ENCODE measurements at places on chromosomes 2 and 18.

DNA sequence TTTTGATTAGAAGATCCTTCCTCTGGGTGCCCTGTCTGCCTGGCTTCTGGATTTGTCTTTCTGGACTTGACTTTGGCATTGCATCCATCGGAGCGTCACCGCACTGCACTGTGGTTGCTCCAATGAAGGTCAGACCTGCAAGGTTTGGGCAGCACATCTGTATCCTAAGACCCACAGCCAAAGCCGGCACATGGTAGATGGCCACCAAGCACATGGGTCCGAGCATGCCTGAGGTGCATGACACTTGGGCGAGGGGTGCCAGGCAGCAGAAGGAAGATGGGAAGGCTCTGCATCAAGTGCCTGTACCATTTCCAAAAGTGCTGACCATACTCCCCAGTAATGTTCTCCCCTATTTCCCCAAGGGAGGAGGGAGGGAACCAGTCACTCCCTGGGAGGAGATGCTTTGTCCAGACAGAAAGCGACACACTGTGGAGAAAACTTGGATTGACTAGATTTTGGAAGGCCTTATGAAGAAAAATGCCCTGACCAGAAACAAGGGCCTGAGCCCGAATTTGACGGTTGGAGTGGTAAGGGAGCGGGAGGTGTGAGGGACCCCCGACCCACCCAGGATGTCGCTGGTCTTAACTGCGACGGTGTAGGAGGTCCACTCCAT lies 149.9 kb downstream of the LOXHD1 start:
- DNase-seq, result no peak

DNA sequence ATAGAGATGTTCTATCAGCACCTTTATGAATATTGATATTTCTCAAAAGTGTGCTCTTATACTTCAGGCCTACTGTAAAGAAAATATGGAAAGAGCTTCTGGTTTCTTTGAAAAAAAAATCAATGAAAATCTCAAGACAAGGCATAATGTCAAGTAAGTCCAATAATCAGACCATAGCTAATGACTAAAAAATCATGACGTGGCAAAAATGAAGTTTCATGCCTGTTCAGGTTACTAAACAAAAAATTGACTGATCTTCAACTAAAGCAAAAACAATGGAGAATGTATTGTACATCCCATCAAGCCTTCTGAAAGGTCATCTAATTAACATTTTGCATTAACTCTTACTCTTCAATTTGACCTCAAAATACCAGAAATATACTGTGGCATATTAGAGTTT lies 824.4 kb downstream of the EPHA4 start:
- DNase-seq, result no peak

DNA sequence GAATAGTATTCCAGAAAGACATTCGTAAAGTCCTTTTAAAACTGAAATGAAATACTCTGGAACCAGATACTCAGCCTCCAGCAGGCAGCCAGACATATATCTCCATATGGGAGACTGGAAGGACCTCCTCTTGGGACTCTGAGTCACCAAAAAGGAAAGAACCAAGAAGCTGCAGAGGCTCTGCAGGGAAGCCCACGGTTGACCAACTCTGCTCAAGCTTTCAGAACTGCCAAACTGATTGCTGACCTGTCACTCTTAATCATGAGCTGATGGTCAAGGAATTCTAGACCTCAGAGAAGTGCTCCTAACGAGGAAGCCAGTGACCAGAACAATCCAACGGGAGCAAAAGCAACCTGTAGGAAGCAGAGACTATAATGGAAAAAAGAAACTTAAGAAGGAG lies 434.7 kb downstream of the EIPR1 start:
- no peak for DNase-seq

GRCh38 chr18:72762515-72763122 lies 105.2 kb downstream of the NETO1 start:
- DNase-seq, result no peak

DNA sequence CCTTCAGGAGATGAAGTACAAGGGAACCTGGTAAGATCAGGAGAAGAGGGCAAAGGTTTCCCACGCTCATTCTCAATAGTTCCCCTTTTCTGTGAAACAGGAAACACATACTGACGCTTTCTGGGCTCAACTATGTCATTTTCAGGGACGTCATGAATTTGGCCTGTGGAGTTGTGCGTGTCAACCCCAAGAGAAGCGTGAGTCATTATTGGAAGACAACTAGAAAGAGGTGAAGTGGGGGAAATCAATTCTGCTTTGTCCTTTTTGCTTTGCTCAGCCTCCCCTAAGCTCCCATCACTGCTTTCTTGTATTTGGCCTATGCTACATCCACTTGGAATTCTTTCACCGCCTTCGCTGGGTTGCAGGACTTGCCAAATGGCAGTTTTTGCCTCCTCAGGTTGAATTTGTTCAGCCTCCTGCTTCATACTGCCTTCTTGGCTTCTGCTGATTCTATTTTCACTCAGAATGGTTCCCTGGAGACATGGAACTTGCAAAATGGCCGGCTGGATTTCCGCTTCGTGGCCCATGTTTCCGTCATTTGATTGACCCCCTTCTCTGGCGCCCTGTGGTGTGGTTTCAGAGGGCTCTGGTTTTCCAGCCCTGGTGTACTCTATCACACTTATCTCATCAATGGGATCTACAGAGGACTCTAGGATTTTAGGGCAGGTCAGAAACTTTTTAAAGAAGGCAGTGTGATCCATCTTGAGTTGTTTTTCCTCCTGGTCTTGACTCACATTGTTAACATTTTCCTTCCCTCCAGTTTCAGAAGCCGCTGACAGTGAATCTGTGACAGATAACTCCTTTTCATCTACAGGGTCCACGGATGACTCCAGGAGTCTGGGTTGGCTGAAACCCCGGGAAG lies 93.3 kb downstream of the ALPK2 start:
- DNase-seq, result peak; percentile 53

DNA sequence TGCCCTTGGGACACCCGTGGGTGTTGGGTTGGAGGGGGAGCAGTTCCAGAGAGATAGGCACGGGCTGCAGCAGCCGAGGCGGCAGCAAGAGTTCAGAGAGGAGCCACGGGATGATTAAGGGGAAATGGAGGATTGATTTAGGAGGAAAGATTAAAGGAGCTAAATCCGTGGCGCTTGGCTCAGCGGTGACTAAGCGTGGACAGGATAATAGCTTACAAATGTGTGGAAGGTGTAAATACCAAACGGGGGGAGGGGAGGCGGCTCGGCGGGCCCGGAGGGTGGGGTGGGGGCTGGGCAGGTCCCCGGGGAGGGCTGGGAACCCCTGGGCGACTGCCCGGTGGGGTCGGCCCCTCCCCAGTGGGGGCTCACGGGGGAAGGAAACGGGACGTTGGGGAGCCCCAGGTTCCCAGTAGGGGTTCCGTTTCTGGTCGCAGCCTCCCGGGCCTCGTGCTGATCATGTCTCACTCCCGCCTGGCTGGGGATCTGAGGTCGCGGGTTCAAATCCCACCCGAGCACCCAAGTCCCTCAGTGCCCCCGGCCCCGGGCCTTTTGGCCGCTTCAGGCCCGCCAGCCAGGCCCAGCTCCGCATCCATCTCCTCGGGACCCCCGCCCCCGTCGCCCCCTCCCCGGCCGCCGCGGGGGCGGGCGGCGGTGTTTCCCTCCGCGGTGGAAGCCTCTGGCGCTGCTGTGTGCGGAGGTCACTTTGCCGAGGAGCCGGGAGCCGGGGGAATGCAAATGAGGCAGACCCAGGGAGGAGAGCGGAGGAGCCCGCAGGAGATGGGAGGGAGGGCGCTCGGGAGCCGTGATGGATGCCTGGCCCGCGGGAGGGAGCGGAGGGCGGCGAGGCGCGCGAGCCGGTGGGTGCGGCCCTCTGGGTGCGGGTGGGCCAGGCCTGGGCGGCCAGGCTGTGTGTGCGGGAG lies 8.1 kb downstream of the ASIC4 start:
- DNase-seq, result no peak

DNA sequence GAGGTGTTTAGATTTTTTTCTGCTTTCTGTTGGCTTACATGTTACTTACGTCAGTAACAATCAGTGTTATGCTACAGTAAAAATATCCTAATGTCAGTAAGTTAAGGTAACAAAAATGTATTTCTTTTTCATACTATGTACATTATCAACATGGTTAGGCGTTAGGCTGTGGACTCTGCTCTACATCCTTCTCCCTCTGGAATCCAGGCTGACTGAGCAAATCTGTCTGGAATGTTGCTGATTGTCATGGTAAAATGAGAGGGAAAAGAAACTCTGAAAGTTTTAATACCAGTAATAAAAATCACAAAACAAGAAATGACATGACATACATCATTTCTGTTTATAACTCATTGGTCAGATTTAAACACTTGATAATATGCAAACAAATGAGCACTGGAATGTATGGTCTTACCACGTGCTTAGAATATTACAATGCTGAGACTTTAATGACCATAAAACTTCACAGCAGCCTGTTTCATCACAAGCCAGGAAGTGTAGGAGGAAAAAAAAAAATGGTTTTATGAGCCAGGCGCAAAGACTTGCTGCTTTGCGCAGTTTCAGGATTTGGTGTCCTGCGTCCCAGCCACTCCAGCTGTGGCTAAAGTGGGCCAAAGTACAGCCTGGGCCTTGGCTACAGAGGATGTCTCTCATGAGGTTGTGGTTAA lies 252.4 kb downstream of the FSIP2 start:
- no peak for DNase-seq

GRCh38 chr2:240403396-240404104 lies 31.9 kb upstream of the GPC1 start:
- no peak for DNase-seq

GRCh38 chr2:40123326-40123725 lies 328.6 kb downstream of the SLC8A1 start:
- DNase-seq, result no peak

- peak; percentile 88 for DNase-seq
Observed at GRCh38 chr2:42974721-42975717, 182.6 kb upstream of the HAAO start.

Data from left hindlimb (tissue), 1 donor.